ENCODE measurements at places on chromosomes 1 and 21.

- no peak for DNase-seq
Observed at GRCh38 chr1:116393792-116394191, 20.7 kb downstream of the ATP1A1 start.

DNA sequence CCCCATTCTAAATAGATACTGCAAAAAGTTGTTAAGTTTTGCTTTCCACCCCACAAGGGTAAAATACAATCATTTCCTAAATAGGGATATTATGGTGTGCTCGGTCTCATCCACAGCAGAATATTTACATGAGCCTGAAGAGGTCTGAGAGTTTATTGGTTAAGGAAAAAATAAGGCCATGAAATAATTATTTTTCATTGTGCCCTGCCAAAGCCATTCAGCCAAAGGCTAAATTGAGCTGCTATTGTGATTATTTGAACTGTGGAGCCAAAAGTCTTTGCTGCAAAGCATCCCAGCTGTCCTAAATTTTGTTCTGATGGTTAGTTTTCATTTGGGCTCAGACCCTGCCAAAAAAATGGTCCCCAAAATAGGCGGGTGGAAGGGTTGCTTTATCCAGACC, 298.7 kb upstream of the ESRRG start:
- DNase-seq, result no peak

GRCh38 chr1:2542246-2542915, 12.3 kb upstream of the HES5 start:
- DNase-seq, result no peak

DNA sequence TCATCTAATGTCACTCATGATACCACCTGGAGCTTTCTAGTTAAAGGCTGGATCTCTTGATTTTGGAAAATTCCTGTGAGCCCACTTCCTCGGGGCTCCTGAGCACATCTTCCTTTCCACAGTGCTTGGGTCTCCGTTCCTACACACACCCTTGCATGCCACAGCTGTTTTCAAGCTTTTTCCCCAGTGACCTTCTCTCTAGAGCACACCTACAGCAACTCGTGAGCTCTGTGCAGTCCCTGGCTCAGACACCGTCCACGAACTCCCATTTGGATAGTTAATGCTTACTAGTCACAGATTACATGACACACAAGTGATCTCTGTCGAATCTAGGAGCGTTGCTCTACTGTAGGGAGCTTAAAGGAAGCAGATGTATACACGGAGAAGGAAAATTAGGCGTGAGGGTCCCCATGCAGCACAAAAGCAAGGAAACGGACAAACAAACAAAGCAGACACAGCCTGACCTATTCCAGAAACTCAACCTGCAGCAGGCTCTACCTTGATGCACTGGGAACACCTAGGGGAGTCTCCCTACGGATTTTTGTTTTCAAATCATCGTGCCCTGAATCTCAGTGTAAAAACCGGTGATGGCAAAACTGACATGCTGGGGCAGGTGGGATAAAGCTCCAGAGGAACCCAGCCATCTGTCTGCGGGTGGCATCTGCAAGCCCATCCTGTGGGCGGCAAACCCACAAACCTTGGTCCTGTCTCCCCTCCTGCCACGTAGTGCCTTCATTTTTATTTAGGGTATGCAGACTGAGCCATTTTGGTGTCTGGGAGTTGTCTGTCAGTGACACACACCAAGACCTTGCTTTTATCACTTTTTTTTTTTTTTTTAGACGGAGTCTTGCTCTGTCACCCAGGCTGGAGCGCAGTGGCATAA, 177.8 kb downstream of the RUNX1 start:
- no peak for DNase-seq

GRCh38 chr1:33516891-33517567, 44.6 kb downstream of the ZSCAN20 start:
- no peak for DNase-seq

- peak; percentile 44 for DNase-seq
Observed at GRCh38 chr1:155134880-155135414, 705 bp upstream of the SLC50A1 start.

- DNase-seq, result no peak
Observed at GRCh38 chr1:198187973-198188588, 31.3 kb downstream of the NEK7 start.

- no peak for DNase-seq
Observed at GRCh38 chr21:34702341-34703170, 33.8 kb downstream of the CLIC6 start.

DNA sequence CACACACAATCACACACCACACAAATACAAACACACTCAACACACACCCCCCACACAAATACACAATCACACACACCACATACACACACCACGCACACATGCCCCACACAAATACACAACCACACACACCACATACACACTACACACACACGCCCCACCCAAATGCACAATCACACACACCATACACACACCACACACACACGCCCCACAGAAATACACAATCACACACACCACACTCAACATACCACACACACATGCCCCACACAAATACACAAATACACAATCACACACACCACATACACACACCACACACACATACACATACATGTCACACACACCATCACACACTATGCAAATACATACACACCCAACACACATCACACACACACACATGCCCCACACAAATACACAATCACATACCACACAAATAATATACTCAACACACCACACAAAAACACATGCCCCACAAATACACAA, 50.2 kb downstream of the PRDM15 start:
- DNase-seq, result no peak

- peak; percentile 84 for DNase-seq
Observed at GRCh38 chr1:30743584-30744059, 14.0 kb downstream of the LAPTM5 start.

GRCh38 chr1:30710407-30710806, 13.0 kb downstream of the MATN1 start:
- no peak for DNase-seq

- DNase-seq, result no peak
Observed at GRCh38 chr1:29767769-29768425, 531.6 kb downstream of the PTPRU start.

DNA sequence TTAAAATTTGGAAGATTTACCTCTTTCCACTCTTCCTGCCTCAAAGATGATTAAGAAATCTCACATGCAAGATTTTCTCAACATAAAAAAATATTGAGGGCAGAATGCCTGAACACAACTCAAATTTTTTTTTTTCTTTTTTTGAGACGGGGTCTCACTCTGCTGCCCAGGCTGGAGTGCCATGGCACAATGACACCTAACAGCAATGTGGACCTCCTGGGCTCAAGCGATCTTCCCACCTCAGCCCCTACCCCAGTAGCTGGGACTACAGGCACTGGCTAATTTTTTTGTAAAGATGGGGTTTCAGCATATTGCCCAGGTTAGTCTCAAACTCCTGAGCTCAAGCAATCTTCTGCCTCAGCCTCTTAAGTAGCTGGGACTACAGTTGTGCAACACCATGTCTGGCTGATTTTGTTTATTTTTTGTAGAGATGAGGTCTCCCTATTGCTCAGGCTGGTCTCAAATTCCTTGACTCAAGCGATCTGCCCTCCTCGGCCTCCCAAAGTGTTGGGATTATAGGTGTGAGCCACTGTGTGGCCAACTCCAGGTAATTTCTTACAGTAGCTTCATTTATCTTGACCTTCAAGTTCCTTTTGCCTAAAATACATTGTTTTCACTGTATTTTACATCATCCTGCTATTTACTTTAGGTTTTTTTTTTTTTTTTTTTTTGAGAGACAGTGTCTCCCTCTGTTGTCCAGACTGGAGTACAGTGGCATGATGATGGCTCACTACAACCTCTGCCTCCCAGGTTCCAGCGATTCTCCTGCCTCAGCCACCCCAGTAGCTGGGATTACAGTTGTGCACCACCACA, 10.4 kb downstream of the NUCKS1 start:
- DNase-seq, result no peak

GRCh38 chr1:246012341-246012740, 494.7 kb downstream of the SMYD3 start:
- peak; percentile 29 for DNase-seq

GRCh38 chr1:96388421-96389310, 332.9 kb upstream of the PTBP2 start:
- no peak for DNase-seq

DNA sequence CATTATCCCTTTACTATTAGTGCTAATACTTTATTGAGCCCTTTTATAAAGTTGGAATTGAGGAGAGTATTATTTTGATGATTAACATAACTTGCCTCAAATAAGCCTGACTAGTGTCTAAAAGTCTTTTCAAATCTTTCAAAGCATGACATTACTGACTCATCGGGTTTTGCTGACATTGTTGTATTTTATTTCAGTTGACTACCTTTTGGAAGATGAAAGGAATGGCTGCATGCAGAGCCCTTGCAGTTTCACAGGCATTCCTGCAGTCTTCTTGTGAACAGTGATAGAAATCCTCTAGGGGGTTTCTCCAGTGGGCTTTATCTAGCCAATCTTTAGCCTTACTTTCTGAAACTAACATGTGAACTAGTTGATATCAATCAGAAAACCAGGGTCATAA, 43.0 kb upstream of the TMEM61 start:
- no peak for DNase-seq

DNA sequence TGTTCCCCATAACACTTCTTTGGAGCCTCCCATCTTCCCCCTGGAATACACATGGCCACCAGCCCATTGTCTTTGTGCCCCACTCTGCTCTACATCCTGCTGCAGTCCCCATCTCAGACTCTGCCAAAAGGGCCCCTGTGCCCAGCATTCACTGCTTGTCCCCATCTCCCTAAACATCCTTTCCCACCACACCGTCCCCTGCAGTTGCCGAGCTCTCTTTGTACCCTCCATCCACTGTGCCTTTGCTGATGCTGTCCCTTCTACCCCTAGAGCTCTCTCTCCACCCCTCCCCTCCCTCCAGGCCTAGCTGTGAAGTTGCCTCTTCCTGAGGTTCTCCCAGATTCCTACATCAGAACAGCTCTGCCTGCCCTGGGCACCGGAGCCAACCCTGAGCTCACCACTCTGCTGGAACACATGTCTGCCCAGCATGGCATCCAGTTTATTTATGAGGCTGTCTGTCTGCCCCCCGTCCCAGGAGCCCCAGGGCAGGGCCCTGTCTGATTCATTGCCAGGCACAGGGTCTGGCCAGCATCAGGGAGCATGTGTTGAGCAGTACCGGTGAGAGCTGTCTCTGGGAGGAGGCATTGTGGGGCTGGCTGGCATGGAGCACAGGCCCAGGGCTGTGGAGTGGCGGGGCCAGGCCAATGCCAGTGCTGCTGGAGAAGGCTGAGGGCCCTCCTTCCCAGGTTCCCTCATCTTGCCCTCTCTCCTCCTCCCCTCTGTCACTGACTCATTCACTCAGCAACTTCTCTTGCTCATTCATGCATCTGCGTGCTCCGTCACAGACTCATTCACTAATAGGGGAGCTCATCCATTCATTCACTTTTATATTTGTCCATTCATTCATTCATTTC, 28.8 kb downstream of the EDN2 start:
- no peak for DNase-seq

DNA sequence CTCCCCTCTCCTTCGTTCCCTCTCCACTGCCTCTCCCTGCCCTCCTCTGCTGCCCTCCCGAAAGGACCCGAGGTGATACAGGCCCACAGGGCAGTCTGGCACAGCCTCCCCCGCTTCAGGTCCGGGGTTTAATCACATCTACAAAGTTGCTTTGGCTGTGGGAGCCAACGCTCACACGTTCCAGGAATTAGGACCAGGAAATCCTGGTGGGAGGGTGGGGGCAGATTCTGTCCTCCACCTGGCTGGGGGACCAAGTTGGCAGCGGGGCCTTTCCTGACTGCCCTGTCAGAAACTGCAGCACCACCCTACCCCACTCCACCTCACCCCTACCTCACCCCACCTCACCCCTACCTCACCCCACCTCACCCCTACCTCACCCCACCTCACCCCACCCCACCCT, 95.1 kb downstream of the WDR4 start:
- DNase-seq, result no peak

DNA sequence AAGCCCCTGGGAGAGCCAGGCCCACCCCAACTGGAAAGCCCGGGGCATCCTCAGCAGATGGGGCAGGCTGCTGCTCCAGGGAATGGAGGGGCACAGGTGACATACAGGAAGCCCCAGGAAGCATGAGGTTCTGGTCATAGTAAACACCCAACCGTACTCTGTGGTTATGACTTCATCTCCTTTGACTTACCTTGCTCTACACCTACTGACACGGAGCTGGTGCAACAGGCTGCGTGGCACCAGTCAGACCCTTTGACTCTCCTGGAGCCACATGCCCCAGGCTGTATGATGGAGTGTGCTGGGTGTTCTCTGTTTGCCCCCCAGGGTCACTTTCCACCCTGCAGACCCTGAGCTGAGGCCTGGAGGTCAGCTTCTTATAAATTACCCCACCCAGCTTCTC, 72.1 kb downstream of the PGBD5 start:
- DNase-seq, result no peak

DNA sequence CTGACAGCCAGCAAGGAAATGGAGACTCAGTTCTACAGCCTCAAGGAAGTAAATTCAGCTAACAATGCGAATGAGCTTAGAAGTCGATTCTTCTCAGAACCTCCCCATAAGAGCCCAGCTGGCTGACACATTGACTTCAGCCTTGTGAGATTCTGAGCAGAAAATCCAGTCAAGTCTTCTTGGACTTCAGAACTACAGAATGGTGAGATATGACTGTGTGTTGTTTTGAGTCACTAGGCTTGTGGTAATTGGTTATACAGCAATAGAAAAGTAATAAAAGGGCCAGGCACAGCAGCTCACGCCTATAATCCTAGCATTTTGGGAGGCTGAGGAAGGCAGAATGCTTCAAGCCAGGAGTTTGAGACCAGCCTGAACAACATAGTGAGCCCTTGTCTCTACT, 161.8 kb upstream of the IVNS1ABP start:
- no peak for DNase-seq

DNA sequence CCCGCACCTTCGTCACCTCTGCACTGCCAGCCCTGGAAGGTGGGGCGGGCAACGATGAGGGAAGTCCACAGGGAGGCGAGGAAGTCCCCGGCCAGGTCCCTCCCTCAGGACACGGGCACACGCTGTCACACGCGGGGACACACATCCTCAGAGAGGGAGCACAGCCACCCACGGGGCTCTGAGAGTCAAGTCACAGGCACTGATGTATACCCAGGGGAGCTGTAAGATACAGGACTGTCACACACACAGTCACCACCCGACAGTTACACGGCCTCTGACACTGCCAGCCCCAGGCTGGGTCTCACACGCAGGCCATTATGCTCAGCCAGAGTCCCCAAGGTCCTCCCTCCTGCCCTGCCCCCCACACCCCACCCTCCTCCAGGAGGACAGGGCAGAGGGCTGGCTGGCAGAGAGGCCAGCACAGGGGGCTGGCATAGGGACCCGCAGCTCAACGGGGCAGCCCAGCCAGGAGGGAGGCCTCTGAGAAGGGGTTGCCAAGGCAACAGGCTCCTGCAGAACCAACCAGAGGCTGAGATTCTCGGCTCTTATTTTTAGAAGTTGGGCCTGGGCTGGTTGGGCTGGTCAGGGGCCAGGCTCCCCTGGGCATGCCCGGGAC, 17.7 kb upstream of the ADGRB2 start:
- no peak for DNase-seq

- peak; percentile 54 for DNase-seq
Observed at GRCh38 chr21:37367703-37368540, 1.3 kb downstream of the DYRK1A start.

DNA sequence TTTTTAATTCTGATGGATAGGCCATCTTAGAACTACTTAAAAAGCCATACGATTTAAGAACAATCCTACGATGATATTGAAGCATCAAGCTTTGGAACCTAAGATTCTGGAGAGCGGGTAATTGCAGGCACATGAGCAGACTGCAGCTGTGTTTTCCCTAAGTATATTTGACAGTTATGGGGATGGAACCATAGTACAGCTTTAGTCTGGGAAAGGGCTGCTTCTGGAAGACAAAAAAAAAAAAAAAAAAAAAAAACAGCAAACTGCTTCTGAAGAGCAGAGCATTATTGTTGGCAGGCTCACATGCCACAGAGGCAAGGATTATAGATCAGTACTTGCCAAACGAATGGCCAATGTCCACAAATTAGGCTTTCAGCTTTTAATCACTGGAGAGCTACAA, 1618.7 kb downstream of the AMY1C start:
- no peak for DNase-seq

Measured in CD4-positive, alpha-beta T cell treated with Interleukin-1 beta for 1 hour (primary cell).